ENCODE measurements at places on chromosomes 5 and 9.

DNA sequence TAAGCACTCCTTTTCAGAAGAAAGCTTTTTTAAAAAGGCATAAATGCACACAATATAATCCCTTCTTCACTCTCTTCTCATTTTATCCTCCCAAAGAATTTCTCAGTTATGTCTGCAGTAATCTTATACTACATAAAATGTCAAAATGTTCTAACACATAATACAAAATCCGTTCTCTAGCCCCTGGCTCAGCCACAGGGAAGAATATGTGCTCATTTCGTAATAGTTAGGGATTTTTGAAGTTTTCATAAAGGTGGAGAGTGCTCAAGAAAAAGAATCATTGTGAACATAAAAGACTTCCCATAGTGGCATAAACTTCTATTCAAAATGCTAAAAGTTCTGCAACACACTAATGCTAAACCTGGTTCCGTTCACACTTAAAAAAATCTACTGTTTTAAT is 1410.7 kb upstream of the C9orf72 start:
- no peak for DNase-seq

DNA sequence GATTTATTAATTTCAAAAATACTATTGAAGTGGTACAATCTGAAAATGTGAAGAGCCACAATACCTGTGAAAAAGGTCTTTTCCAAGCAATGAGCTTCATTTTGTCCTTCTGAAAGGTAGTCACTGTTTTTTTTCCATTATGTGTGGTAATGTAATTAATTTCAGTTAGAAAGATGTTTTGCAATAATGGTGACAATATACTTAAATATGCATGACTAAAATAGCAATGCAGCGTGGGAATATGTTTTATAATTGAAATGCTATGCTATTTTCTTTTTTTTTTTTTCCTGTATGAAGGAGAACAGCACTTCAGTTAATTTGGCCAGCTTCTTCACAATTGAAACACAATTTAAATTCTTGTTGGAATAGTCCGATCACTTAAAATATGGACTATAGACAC is 41.9 kb downstream of the NPR3 start:
- DNase-seq: no peak

DNA sequence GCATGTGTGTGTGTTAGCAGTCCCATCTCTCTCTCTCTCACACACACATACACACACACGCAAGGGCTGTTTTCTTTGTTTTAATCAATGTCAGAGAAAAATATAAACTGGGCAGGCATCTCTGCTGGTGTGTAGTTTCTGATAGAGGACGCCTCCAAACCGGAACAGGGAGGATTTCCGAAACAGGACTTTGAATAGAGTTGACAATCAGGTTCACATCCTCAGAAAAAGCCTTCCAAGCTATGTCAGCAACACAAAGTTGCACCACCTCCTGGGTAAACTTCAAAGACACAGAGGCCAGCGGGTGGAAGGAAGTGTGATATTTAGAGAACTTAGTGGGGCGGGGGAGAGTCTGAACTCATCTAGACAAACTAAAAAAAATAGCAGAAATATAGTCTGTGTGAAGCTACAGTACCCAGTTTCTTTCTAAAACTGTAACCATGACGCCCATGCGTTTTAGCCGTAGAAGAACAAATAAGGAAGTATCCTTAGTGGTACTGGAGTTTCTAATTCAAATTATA is 1.2 kb downstream of the ST8SIA4 start:
- DNase-seq: peak; percentile 70

DNA sequence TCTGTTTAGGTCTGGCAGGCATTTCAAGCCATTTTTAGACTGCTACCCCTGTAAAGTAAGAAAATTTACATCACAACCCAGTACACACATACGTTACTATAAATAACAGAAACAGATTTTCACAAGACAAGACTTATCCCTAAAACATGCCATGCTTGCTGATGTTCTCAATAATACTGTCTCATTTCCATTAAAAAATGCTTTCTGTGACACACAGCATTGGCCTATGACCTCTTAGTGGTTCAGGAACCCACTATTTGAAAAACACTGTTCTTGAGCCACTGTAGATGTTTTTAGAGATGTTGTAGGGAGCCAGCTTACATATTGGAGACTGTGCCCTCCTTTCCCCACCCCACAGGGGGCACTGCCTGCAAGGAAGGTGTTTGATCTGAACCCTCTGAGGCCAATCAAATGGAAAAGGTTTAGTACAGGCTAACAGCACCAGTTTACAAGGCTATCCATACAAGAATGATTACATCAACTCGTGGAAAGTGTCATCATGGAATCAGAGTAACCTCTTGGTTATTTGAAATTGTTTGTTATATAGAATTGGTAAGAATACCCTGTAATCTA is 30.8 kb downstream of the ZSWIM6 start:
- DNase-seq: no peak

DNA sequence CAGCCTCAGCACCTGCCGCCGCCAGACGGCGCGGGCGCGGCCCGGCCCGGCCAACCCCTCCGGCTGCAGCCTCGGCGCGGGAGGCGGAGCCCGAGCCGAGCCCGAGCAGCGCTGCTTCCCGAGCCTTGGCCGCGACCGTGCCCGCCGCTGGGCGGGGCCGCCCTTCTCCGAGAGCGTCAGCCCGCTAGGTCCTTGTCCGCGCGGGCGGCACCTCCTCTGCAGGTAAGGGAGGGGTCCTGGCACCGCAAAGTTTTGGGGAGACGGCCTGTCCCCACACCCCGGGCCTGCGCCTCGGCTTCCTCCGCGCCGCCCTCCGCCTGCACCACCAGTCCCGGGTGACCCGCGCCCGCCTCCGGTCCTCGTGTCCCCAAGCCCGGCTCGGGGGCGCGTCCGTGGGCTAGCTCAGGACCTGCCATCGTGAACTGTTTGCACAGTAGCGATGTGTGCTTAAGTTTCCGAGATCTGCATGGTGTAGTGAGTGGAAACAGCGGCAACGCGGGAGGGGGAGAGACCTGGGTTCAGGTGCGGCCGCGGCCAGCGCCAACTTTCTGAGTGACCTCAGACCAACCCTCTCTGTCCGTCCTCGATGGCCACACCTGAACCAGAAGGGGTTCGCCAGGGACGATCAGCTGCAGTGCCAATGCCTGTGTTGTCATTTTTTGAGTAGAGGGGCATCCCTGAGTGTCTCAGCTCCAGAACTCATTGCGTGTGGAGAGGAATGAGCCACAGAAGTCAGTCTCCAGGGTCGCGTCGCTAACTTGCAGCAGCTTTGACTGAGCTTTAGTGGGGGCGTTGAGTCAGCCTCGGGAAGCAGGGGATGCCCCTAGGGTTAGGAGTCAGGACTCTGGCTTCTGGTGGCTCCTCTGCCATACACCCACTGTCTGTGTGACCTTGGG is at the start of gene FRMPD1:
FRMPD1 (plus strand) TSS at position 82 of the 896 bp plus-strand sequence. CDS start 41,688 bp downstream, outside the sequence.
- DNase-seq: peak; percentile 41

- DNase-seq: no peak
These were observed 39.5 kb downstream of the NTRK2 start for GRCh38 chr9:84709056-84709455.

- no peak for DNase-seq
These were observed 3.3 kb upstream of the TTC39B start for GRCh38 chr9:15310107-15310850.

DNA sequence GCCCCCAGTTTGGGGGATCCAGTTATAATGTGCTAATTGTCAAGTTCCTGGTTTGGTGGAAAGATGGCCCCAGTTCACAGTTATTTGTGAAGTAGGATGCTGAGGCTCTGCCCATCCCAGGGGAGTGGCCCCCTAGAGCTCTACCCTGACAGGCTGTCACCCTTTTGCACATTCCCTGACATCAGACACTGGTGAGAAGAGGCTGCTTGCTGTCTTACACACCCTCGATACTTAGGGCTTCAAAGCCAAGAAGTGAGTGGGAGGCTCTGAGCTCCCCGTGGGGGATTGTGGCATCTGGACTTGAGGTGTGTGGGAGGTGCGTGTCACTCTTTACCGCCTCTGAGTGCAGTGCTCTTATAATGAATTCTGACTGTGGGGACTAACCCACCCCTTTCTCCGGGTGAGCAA is 168.5 kb downstream of the DOCK2 start:
- DNase-seq: peak; percentile 37

DNA sequence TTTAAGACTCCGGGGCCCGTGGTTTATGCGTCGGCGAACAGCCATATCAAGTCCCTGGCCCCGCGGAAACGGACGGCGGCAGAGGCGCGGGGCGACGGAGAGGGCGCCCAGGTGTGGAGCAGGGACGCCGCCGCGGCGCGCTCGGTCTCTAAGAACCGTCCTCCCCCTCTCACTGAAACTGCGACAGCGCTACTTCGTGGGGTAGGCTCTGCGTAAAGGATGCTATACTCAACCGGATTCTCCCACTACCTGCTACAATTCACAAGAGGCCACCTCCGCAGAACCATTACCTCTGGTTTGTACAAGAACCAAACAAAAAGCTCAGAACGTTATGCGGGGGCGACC is 404 bp downstream of the MRNIP start:
- DNase-seq: peak; percentile 51

- DNase-seq: no peak
These were observed 56.8 kb upstream of the EPB41L4A start for GRCh38 chr5:112475747-112476365.

DNA sequence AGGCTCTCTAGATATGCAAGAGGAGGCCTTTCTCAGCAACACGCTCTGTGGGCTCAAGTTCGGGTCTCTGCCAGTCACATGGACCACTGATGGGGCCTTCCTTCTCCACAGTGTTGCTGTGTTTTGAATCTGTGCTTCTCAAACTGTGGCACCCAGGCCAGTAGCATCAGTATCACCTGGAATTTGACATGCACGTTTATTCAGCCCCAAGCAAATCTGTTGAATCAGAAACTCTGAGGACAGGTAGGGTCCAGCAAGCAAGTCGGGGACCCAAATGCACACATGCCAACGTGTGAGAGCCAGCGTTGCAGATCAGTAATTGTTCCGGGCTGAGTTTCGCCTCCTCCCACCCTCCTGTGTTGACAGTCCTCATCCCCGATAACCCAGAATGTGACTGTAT is 502.6 kb downstream of the IRX1 start:
- no peak for DNase-seq

DNA sequence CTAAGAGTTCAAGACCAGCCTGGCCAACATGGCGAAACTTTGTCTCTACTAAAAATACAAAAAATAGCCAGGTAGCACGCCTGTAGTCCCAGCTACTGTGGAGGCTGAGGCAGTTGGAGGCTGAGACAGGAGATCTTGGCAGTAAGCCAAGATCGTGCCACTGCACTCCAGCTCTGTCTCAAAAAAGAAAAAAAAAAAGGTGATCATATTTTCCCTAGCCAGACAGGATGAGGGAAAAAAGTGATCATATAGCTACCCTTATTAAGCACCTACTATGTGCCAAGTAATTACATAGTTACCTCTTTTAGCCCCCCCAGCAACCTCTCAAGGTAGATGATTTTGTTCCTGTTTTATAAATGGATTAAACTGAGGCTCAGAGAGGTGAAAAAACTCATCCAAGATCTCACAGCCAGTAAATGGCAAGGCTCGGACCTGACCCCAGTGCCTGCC is 18.1 kb upstream of the RPL26L1 start:
- no peak for DNase-seq

GRCh38 chr5:174376726-174377373 is 331.3 kb downstream of the NSG2 start:
- no peak for DNase-seq

- DNase-seq: no peak
These were observed 44.7 kb downstream of the RGS3 start for GRCh38 chr9:113508111-113508749.

GRCh38 chr5:148070621-148071020 is 6.8 kb downstream of the SPINK5 start:
- DNase-seq: no peak

- no peak for DNase-seq
These were observed 152.7 kb downstream of the SNX18 start for GRCh38 chr5:54670281-54670680.

DNA sequence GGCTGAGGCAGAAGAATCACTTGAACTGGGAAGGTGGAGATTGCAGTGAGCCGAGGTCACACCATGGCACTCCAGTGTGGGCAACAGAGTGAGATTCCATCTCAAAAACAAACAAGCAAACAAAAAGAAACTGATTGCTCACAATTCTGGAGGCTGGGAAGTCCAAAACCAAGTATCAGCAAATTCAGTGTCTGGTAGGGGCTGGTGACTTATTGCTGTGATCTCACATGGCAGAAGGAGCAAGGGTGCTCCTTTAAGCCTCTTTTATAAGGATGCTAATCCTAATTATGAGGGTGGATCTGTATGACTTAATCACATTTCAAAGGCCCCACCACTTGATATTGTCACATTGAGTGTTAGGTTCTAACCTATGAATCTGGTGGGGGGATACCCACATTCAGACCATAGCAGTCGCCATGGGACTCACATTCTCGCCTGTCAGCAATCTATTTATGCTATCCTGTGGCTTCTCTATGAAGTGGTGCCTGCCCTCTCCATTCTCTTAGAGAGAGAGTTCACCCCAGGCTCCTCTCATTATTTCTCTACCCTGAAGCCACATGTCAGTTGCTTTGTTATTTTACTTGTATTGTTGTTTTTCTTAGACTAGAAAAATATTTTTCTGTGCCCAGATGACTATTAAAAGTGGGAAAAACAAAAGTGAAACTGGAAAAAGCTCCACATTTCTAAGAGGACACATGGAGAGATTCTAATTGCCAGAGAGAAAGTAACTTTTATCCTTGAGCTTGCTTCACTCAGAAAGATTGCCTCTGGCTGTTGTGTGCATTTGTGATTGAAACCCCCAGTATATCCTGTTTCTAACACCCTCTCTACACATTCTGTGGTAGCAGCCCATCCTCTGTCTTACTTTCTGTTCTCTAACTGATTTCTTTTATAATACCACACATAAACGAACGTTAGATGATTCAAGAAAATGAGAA is 18.8 kb upstream of the PRLR start:
- no peak for DNase-seq

- no peak for DNase-seq
These were observed 29.3 kb downstream of the ASS1 start for GRCh38 chr9:130474106-130474505.

DNA sequence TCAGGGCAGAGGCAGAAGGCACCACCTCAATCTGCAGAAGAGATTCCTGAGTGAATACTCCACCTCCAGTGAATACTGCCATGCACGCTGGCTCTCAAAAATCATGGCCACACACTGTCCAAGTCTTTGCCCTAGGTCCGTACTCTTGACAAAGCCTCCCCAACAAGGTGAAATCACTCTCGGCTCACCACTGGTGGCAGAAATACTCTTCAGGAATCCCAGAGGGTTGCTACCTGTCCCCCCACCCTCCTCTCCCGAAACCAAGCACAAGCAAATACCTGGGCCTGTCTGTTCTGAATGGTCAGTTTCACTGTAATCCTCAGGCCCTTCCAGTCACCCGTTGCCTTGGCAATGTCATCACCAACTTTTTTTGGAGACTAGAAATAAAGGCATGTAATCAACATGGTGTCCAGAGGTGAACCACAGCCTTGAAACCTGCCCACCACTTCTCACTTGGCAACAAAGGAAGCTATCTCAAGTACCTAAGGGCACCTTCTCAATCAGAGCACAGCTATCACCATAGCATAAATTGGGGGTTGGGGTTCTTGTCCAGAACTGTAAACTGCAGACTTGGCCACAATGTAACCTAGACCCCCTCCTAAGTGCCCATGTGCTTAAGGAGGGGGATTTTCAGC is 1.8 kb downstream of the RPL12 start:
- DNase-seq: no peak

- DNase-seq: no peak
These were observed 20.7 kb downstream of the CEMIP2 start for GRCh38 chr9:71747576-71747975.

Data from stimulated activated CD4-positive, alpha-beta T cell treated with anti-CD3 and anti-CD28 coated beads, Interleukin-4, amount 100 ng/mL, for 4 hours (primary cell).